Cortex of kidney (tissue), 1 donor: ENCODE measurements at places on chromosomes 6 and 20.

GRCh38 chr20:33490023-33490933, at the start of gene CBFA2T2:
TSS of gene CBFA2T2 (plus strand) at chr20:33490096. CDS start at chr20:33490268, 172 bp downstream.
- DNase-seq, result no peak

GRCh38 chr6:143449714-143450452, 612 bp downstream of the ADAT2 start:
- DNase-seq, result no peak

GRCh38 chr6:32085759-32086459, 23.2 kb downstream of the TNXB start:
- DNase-seq, result no peak

GRCh38 chr6:90044833-90045381, 150.6 kb downstream of the GJA10 start:
- no peak for DNase-seq

- DNase-seq, result no peak
Observed at GRCh38 chr20:64083378-64083803, 807 bp downstream of the LKAAEAR1 start.
